ENCODE measurements at places on chromosomes 4 and X.

- no peak for DNase-seq
These were observed 838.2 kb downstream of the RAPGEF2 start for GRCh38 chr4:159941076-159941475.

- no peak for DNase-seq
These were observed 188.2 kb downstream of the GABRB1 start for GRCh38 chr4:47219586-47219985.

- DNase-seq = no peak
These were observed 96.0 kb downstream of the SMARCA1 start for GRCh38 chrX:129427267-129427666.

GRCh38 chr4:166134285-166134684 lies 261.2 kb downstream of the TLL1 start:
- no peak for DNase-seq

DNA sequence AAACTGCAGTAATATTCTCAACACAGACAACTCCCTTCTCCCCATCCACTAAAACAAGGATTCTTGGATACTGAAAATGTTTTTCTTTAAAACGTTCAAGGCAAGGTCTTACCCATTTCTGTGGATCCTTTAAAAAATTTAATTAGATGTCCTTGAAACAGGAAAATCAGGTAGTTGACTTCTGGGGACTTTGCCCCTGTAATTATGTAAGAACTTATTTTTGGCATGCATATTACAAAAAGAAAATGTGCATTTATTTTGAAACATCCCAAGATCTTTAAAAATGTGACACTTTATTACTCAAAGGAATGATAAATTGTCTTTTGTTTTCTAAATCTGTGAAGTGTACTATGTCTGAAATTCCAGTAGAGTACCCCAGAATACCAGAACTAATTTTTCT lies 25.8 kb downstream of the GUCY1B1 start:
- no peak for DNase-seq

DNA sequence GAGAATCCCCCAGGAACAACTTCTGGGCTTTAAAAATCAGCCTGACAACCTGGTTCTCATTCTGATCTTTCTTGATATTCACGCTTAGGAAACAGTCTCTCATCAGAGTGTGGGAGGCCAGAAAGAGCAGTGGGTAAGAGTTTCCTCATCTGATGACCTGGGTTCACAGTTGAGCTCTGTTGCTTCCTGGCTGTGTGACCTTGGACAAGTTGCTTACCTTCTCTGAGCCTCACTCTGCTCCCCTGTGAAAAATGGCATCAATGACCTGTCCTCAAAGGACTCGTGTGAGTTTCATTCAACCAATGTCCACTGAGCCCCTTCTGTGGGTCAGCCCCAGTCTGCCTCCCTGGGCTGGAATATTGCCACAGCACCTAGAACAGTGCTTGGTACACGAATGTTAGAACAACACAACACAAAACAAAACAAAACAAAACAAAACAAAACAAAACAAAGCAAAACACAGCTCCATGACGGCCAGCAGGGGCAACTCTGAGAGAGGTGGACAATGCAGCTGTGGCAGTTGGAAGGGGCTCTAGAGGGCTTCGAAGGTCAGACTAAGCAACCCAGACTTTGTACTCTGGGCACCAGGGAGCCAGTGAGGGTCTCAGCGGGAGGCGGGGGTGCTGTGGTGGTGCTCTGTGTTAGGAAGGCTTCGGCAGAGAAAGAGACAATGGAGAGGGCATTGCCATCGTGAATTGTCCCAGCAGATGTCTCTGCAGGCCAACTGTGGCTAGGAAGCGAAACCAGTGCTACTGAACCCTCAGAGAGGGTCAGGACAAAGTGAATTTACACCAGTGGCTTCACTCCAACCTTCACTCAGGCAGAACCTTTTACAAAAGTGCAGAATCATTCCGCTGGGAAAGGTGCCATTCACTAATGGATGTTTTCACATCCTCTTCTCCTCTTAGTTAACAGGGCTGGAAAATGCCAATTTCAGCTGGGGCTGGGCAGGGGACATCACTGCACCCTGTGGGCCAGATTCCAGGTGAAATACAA lies 14.3 kb upstream of the C4orf50 start:
- no peak for DNase-seq

- no peak for DNase-seq
These were observed 97.0 kb downstream of the ARX start for GRCh38 chrX:24918715-24919114.

DNA sequence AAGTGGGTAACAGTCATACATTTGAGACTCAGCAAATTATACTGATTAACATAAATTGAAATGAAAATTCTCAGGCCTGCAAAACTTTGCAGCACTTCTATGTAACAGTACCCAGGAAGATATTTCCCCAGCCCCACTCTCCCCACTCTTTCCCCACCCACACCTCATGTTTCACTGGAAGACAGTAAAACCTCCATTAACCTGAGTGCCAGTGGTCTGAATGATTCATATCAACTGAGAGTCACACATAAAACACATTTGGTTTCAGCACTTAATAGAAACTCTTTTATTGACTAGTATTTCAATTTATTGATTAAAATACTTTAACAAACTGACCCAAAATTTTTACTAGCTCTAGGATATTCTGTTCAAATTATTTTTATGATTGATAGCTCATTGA lies 6.9 kb downstream of the CXCL6 start:
- DNase-seq = no peak

DNA sequence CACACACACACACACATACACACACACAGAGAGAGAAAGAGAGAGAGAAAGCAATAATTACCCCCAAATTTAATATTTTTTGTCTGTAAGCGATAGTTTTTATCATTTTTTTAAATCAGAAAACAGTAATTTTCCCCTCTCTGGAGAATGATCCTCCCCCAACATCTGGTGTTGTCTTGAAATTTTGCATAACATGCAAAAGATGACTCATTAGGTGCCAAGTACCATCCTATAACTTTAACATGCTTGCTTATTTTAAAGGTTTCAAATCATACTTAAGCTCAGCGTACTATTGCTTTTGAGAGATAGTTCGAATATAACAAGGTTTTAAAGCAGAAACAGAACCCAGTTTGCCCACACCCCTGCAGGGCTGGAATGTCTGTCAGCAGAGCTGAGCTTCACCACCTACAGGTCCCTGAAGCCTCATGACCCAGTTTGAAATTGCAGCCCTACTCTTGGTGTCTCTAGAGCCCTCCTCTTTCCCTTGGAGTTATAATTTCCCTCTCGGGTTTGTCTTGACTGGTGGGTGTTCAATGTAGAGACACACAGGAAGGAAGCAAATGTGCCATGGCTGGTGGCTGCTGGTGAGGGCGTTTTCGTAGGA lies 175.0 kb upstream of the HS3ST1 start:
- no peak for DNase-seq

- DNase-seq = peak; percentile 71
These were observed 108.7 kb upstream of the ATP6AP2 start for GRCh38 chrX:40471965-40472648.

- no peak for DNase-seq
These were observed 37.0 kb downstream of the DLG3 start for GRCh38 chrX:70481471-70482270.

- no peak for DNase-seq
These were observed 354.7 kb upstream of the PITX2 start for GRCh38 chr4:110977554-110977953.

All from astrocyte of the spinal cord (primary cell).